Skeletal muscle cell (primary cell): ENCODE measurements at places on chromosomes 3 and 15.
A peak's percentile ranks its signal among the peaks of the same experiment; 100 is the strongest.

GRCh38 chr3:124793054-124793739 lies 62.9 kb downstream of the UMPS start:
- no peak for DNase-seq

GRCh38 chr3:124558991-124559845 lies 171.0 kb upstream of the UMPS start:
- DNase-seq, result peak; percentile 94

DNA sequence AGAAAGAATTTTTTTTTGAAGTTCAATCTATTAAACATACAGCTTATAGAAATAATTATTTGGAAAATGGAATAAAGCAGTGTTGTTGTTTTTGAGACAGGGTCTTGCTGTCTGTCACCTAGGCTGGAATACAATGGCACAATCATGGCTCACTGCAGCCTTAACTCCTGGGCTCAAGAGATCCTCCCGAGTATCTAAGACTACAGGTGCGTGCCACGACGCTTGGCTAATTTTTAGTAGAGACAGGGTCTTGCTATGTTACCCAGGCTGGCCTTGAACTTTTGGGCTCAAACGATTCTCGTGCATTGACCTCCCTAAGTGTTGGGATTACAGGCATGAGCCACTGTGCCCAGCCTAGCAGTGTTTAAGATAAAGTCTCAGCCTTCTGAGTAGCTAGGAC lies 8.8 kb downstream of the BNIP2 start:
- no peak for DNase-seq

- DNase-seq, result no peak
Measured at GRCh38 chr3:184242297-184242685, 6.5 kb downstream of the ALG3 start.

DNA sequence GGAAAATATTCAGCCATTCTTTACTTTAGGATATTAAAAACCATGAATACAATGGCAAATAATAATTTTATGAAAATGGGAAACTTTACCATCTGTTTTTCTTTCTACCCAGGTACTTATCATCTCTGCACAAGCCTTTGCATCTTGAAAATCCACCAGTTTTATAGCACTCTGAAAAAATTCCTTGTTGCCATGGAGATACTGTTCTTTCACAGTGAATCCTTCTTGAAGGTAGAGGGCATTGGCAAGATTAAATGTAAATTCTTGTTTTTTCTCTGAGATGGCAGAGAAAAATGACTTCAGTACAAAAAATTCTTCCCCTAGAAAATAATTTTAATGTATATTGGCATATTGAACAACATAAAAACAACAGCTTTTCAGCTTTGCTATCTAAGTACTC lies 6.9 kb downstream of the SERPINI2 start:
- DNase-seq, result no peak

DNA sequence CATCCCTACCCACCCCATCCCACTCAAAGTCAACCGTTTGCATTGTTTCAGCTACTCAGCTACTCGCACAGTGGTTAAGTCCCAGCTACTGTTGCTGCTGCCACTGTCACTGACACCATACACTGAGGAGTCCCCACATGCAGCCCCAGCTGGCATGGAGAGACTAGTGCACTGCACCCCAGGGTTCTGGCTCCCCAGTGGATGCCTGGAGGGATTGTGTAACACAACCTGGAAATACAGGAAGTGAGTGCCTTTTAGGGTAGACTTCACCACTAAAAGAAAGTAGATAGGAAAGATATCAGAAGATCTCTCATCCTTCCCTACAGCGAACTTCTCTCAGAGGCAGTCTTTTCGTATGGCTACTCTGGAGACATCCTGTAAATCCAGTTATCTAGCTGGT lies 169.2 kb upstream of the STRIT1 start:
- DNase-seq, result no peak

DNA sequence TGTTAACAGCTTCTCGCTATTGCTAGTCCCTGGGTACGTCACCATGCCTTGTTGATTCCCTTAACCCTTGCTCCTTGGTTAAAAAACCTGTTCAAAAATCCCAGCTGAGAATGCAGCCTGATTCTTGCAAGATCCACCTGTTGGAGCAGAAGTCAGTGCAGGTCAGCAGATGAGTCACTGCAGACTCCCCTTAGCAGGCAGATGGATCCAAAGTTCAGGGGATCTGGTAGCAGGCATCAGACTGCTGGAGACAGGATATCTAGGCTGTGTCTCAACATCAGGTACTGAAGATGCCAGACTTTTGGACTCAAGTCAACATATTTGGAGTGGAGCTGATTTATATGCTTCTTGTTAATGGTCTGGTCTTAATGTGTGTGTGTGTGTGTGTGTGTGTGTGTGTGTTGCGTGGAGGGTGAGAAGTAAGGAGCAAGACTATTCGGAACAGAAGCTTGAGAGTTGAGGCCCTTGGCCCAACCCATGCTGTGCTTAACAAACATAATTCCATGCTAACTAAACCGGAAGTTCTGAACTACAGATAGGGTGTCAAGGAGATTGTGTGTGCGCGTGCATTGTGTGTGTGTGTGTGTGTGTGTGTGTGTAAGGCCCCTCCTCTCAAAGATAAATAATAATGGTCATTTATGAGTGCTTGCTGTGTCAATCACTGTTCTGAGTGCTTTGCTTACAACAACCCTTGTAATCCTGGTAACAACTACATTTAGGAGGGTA lies 1.0 kb upstream of the C3orf52 start:
- DNase-seq, result no peak

DNA sequence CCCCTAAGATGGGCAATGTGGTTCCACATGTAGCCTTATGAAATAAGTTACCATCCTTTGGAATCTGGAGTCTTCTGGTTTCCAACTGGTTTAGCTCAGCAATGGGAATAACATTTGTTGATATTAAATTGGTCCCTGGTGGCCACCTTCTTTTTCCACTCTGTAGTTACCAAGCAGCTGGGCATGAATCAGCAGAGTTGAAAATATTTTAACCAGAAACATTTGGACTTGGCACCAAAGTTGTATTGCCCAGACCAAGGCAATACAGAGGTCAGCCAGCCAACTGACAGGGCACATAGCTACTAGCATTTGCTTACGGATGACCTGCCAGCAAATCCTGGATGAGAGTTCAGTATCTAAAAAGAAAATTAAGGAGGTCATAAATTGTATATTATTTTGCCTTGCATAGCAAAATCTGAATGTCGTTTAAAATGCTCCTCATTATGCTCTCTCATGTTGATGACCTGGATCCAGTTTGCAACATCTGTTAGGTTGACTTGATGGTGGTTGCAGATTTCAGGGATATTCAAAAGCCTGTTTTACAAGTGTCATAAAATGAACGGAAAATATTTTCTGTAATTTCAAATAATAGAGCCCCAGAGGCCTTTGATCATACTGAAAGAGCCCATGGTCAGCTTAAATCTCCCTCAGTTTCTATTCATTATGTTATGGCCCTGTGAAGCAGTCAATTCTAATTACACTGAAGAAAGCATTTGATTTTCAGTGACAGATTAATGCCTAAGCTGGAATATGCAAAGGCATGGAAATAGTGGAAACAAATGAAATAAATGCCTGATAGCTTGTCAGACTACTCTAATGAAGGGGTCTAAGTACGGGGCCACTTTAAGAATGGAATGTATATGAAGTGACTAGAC lies 54.6 kb downstream of the PPM1L start:
- DNase-seq, result peak; percentile 12

DNA sequence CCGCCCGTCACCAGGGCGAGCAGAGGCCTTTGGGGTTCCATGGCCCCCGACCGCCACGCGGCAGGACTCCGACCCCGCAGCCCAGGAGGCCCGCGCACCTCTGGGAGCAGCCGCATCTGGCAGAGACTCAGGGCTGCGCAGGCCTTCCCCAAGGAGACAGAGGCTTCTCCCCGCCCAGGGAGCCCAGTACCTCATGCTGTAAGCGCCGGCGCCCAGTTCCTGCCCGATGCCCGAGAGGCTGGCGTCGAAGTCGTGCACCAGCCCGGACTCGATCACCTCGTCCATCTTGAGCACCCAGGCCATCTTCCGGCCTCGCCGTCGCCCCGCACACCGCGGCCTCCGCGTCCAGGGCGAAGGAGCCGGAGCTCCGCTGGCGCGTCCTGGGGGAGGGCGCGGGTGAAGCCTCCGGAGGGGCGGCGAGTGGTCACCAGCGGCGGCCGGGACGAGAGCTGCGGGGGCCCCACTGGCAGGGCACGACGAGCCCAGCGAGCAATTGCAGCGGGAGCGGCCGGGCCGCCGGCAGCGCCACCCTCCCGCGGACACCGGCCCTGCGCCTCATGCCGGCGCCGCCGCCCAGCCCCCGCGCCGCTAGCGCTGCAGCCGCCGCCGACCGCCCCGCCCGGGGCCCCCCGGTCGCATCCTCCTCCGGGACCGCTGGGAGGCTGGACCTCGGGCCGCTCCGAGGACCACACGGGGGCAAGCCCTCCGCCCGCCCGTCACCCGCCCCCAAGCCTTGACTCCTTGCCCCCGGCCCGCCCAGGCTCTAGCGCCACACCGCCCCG lies 468 bp downstream of the UBP1 start:
- DNase-seq, result no peak

DNA sequence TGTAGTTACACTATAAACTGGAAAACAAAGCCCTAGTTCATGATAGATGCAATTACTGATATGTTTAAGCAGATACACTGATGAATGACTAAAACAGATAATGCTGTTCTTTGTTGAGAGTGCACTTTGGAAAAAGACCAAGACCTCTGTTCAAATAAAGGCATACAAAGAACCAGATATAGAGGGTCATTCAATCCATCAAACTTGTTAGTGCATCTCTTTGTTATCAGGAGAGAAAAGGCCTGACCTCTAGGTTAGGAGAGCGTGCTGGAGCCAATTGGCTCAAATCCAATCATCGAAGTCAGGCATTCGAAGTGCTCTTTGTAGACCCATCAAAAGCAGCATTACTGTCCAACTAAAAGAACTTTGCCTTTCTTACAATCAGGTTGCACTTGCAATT lies 124.2 kb downstream of the TFG start:
- no peak for DNase-seq

GRCh38 chr3:48966876-48967361 lies 23.1 kb upstream of the P4HTM start:
- DNase-seq, result no peak

DNA sequence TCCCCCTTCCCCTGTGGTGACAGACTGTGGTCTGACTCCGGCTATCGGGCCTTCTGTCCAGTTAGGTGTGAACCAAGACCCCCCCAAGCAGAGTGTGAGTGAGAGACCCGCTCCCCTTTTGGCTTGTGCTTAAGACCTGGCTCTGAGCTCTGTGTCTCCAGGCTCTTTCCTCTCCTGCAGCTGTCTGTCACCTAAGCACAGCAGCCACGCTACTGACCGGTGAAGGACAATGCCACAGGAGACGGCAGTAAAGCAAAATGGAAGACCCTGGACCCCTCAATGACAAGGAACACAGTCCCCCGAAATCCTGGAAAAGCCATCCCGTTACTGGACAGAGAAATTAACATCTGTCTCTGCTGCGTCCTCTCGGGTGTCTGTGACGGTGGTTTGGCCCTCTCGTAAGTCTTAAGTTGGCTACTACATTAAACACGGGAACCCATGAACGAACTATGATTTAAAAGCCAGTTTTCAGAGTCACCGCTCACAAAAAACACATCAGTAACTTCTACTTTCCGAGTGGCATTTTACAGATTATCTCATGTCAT lies 53.7 kb downstream of the CHSY1 start:
- no peak for DNase-seq

- DNase-seq, result no peak
Measured at GRCh38 chr3:141070727-141071357, 19.7 kb downstream of the SPSB4 start.

DNA sequence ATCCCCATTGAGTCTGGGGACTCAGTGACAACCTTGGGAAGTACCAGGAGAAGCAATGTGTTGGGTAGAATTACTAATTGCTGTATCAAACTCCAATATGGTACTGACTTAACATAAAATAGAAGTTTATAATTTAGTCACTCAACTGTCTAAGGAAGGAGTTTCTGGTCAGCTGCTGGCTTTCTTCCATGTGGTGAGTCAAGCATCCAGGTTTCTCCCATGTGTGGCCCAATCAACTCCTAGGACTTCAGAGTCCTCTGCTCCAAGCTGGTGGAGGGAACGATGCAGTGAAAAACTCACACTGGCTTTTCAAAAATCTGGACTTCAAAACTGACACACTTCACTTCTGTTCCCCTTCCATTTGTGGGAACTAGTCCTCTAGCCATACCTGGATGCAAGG lies 25.2 kb downstream of the WNT5A start:
- peak; percentile 65 for DNase-seq

DNA sequence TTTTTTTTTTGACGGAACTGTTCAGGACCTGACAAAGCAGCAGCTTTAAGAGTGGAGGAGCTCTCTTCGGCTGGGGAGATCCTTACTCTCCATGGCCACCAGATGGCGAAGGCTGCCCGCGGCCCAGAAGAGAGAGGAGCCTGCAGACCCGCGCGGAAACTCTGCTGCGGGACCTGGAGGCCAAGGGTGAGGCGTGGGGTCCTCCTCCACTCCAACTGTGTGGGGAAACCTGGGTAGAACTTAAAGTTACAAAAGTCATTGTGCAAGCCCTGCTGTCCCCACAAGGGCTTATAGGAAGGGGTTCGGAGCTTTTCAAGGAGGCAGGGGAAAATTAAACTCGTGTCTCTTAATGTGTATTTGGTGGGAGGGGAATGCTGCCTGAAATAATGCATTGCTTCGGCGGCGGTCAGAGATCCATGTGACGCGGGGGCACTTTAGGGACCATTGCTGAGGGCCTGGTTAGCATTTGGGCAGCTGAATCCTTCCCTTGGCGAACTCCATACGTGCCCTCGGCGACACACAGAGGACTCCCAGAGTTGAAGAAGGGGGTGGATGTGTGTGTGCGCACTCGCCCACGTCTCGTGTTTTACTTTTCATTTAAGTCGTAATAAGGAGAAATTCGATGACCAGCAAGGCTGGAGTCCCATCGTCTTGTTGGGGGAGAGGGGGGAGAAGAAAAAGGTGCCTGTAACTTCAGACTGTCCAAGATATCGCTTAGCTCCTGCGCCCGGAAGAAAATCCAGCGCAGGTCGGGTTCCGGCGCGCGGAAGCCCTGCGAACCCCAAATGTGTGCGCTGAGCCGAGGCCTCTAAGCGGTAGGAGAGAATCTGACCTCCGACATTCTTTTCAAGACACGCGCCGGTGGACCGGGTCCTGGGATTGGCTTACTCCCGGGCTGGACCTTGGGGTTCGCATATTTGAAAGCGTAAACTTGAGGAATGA lies 9.7 kb downstream of the EOMES start:
- peak; percentile 41 for DNase-seq

GRCh38 chr3:57434041-57434440 lies 110.1 kb downstream of the DNAH12 start:
- no peak for DNase-seq

DNA sequence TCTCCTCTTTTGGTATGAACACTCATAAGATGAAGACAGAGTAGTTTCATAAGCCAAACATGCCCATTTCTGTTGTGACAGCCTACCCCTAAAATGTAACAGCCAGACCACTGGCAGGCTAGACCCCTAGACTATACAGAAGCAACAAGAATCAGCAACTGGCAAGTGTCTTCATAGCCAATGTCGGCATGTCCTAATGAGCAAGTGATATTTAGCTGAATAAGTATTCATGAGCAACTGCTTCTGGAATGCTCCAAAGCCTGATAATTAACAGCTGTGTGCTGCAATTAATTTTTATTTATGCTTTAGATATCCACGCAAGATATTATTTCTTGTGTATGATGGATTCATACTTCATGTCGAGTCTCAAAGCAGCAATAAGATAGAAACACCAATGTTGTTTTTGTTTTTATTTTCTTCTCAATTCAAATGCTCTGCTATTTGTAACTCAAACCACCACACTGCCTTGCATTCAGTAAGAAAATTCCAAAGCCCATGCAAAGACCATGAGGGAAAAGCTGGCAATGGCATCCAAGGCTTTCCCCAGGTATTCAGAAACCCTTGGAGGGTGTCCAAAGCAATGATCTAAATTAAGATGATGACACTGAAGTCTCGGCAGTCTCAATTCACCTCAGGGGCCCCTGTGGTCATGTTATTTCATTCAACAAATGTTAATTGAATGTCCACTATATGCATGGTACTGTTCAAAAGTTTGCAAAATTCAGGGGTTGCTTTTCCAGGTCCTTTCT lies 167.7 kb upstream of the NECTIN3 start:
- no peak for DNase-seq
